Activated CD8-positive, alpha-beta memory T cell treated with anti-CD3 and anti-CD28 coated beads for 48 hours (primary cell): ENCODE measurements at places on chromosomes 5 and 9.

DNA sequence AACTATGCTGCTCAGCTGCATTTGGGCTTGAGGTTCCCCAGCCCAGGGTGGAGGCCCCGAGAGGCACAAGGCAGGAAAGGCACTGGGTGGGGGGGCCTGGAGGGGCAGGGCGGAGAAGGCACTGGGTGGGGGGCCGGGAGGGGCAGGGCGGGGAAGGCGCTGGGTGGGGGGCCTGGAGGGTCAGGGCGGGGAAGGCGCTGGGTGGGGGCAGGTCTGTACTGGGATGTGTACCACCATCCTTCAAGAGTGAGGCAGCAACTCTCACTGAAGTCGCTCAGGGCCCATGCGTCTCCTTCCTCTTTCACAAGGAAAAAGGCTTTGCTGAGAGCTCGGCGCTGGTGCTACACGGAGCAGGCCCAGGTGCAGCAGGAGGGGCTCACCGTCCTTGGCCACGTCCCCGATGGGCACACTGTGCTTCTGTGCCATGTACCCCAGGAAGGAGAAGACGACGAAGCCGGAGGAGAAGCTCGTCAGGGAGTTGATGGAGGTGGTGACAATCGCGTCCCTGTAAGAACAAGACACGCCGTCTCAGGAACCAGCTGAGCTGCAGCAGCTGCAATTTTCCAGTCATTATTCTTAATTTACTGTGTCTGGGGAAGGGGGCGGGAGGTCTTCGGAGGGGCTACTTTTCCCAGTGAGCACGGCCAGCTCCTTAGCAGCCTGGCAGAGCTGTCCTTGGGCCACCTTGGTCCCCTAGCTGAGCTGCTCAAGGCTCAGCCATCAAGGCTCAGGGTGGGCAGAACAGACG is 30.8 kb downstream of the SLC6A3 start:
- DNase-seq, result no peak

DNA sequence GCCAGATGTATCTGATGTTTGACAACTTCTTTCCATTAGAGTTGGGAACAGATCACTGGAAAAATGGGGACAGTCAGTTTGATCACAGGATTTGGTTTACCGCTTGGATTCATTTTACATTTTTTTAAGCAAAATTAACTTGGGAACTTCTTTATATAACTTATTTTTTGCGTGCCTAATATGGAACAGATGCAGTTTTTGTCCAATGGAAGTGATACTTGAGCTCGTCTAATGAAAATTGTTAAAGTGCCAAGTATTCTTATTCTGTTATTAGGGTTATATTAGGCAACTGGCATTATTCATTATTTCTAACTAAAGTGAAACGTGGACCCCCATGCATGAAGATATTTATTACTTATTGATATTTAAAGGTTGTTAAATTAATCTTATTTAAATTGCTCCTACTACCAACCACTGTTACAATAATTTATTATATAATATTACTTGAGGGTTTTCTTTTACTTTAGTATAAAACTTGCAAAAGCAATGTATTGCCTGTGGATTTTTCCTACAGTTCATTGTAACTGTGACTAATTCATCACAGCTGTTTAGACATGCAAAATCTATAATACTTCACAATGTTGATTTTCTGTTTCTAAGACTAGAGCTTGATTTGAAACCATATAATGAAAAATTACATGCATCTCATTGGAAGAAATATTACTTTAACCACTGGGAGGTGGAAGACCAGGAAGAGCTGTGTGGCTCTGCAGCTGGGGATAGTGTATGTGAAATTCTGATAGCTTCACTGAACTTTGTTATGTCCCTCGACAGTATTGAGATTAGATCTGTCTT is 787.3 kb upstream of the WWC1 start:
- DNase-seq, result no peak

GRCh38 chr5:139051392-139051791 is 146.8 kb downstream of the SIL1 start:
- no peak for DNase-seq

- no peak for DNase-seq
Observed at GRCh38 chr5:178529080-178529479, 61.1 kb downstream of the COL23A1 start.

DNA sequence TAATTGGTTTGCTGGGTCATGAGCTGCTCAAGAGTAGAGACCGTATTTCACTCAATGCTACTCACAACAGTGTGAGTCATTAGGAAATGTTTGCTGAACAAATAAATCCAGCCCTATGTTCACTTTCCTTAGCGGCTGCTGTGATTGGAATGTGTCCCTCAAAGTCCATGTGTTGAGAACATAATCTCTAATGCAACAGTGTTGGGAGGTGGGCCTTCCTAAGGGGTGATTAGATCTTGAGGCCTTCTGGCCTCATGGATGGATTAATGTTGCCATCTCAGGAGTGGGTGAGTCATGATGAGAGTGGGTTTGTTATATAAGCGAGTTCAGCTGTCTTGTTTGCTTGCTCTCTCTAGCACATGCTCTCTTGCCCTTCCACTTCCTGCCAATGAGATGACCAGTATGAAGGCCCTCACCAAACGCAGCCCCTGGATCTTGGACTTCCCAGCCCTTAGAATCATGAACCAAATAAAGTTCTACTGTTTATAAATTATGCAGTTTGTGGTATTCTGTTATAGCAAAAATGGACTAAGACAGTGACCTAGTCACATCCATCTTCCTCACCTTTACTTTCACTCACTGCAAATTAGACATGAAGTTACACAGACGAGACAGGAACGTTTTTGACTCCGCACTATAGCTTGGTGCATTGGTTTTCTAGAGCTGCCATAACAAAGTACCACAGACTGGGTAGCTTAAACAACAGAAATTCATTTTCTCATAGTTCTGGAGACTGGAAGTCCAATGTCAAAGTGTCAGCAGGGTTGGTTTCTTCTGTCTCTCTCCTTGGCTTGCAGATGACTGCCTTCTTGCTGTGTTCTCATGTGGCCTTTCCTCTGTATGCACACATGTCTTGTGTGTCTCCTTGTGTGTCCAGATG is 50.9 kb upstream of the FAM169A start:
- no peak for DNase-seq

DNA sequence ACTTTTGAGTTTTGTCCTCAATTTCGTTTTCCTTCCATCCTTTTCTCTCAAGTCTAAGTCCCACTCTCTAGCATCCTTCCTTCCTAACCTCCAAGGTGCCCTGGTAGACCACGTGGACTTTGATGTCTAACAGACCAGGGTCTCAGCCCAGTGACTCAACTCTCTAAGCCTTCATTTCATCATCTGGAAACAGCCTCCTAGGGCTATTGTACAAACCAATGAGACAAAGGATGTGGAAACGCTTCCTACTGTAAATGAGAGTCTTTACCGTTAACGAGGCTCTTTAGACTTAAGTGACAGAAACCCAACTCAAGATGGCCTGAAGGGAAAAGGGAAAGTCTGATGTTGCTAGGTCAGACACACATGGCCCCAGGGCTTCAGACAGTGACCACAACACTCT is 49.2 kb upstream of the CPLX2 start:
- DNase-seq, result no peak

- DNase-seq, result peak; percentile 30
Observed at GRCh38 chr5:172293054-172293744, 9.6 kb upstream of the UBTD2 start.

DNA sequence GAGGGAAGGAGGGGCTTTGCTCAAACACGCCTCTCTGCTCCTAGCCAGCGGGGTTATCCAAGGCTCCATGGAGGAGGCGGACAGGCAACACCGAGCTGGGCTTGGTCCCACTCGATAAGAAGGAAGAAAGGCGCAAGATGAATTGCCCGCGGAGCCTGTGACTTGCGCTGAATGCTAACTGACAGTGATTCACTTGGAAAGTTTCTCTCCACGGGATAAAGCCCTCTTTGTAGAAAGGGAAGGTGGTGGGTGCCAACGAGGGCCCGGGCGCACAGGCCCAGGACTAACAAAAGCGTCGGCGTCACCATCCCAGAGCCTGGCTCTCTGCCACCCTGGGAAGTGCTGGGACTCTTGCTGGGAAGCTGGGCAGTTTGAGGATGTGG is 76.0 kb downstream of the VAV2 start:
- no peak for DNase-seq

DNA sequence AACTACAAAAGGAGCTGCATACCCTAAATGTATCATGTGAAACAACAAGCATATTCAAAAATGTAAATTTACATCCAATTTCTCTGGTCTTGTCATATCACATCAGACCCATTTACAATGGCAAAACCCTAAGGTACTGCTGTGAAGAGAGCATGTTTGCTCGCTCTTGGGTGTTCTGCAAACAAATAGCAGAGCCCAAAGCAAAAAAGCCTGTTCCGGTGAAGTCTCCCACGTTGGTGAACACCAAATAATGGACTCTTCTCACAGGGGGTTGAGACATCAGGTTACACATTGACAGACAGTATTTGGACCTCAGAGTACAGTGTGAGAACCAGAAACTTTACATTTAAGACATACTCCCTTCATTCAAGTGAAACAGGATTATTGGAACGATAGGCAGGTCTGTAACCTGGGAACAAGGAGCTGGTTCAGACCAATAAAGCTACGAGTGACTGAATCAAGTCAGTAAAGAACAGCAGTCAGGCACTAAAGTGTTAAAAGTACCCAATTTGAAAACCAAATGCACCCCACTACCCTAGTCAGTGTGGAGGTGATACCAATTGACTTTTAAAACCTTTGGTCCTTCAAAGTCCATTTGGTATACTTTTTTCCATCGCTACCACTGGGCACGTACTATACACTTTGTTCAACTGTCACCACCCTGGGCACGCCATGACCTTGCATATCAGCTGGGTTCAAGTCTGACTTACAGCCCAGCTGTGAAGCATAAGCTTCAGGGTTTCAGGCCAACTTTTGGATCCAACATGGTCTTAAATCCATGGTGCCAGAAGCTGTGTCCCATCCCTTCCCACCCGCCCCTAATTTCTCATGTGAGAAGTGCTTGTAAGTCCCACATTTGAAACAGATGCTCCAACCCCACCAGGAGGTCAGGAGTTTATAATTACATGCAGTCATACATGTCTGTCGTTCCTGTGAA is 36.4 kb downstream of the ETF1 start:
- no peak for DNase-seq

- no peak for DNase-seq
Observed at GRCh38 chr5:116646611-116647289, 72.1 kb upstream of the SEMA6A start.

DNA sequence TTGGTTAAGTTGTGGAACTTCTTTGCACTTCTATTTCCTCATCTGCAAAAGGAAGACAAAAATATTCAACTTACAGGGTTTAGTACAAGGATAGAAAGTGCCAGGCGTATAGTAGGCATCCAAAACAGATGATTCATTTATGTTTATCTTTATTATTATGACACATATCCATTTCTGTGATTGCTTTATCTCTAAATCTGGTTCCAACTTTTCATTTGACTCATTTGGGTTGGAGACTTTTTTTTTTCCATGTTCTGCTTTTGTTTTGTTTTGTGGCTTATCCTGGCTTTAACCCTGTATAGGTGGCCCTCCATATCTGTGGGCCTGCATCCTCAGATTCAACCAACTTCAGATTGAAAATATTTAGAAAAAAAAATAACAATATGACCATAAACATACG is 186.7 kb upstream of the SLC24A2 start:
- no peak for DNase-seq

GRCh38 chr5:123120197-123120596 is 31.2 kb downstream of the PRDM6 start:
- no peak for DNase-seq

- no peak for DNase-seq
Observed at GRCh38 chr5:115179030-115179393, 9.3 kb upstream of the TRIM36 start.

DNA sequence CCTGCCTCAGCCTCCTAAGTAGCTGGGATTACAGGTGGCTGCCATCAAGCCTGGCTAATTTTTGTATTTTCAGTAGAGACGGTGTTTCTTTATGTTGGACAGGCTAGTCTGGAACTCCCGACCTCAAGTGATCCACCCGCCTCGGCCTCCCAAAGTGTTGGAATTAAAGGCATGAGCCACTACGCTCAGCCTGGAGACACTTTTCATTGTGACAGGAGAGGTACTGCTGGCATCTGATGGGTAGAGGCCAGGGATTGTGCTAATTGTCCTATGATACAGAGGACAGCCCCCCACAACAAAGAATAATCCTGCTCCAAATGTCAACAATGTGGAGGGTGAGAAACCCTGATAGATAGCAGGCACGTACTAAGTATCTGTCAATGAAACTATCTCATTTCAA is 91.3 kb upstream of the SLC25A48 start:
- DNase-seq, result no peak

DNA sequence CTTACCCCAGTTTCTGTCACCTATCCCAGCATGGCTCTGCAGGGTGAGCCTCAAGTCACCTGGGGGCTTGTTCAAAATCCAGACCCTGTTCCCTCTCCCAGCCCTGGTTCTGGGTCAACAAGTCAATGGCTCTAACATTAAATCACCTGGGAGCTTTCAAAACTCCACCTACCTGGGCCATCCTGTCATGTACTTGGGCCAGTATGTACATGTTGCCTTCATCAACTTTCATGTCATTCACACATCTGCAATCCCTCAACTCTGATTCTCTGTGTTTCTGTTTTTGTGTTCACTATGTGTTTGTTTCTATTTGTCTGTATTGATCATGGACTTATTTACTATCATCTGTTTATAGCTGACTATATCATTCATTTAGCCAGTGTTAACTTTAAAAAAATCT is 2.1 kb upstream of the SH3GLB2 start:
- no peak for DNase-seq

- no peak for DNase-seq
Observed at GRCh38 chr9:15889555-15889954, 336.7 kb downstream of the CCDC171 start.

- DNase-seq, result no peak
Observed at GRCh38 chr5:74098941-74099340, 472.9 kb downstream of the ARHGEF28 start.

DNA sequence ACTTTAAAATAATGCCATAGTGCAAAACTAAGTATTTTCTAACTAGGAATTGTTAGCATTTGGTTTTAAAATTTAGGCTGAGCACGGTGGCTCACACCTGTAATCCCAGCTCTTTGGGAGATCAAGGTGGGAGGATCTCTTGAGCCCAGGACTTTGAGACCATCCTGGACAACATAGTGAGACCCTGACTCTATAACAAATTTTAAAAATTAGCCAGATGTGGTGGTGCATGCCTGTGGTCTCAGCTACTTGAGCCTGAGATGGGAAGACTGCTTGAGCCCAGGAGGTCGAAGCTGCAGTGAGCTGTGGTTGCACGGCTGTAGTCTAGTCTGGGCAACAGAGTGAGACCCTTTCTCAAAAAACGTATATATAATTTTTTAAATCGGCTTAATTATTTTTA is 4.9 kb downstream of the OTULIN start:
- no peak for DNase-seq

DNA sequence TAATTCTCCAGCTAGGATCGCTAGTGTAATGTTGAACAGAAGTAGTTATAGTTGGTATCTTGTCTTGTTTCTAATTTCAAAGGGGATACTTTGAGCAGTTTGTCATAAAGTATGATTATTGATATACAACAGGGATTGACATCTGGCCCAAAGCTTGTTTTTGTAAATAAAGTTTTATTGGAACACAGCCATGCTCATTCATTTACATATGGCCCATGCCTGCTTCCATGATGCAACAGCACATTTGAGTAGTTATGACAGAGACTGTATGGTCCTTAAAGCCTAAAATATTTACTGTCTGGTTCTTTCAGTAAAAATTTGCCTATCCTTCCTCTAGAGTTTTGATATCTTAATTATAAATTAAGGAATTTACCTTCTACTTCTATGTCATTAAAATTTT is 69.8 kb downstream of the RPS6 start:
- no peak for DNase-seq
